ENCODE measurements at places on chromosomes 7 and 10. TPM values are rescaled to one million over a fixed set of nuclear protein-coding genes. Genes with fewer than 3 reads are reported as not detected.

Gene NODAL
- polyA plus RNA-seq = not detected

DNA sequence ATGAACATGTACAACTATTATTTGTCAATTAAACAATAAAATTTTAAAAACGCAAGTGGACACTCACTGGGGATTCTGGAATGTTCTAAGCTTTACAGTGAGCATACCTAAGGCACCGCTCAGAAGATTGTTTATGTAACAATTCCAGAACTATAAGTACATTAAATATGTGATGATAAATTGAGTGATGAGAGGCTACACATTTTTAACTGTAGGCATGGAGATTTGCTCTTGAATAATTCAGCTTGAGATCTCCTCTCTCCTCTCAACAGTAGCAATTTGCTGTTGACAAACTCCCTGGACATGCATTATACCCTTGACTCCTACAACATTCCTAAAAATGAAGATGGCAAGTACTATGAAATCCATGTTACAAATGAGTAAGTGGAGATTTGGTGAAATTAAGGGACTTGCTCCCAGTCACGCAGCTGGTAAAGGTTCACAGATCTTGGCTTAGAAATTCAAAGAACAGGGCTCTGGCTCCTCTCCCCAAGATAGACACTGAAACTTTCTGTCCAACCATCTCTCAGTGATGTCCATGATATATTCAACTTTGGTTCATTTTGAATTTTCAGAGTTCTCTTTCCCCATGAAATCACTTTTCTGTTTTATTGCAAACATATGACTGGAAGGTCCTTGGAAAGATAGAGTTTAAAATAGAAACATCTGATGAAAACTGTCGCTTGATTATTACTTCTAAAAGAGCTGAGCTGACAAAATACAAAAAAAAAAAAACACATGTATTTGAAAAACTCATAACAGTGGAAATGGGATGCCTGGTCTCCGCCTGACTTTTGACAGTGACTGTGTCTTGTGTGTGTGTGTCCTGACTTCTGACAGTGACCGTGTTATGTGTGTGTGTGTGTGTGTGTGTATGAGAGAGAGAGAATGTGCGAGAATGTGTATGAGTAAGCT lies 488.3 kb downstream of the TNS3 start:
- no peak for DNase-seq

Gene ERVW-1
- not detected for polyA plus RNA-seq

DNA sequence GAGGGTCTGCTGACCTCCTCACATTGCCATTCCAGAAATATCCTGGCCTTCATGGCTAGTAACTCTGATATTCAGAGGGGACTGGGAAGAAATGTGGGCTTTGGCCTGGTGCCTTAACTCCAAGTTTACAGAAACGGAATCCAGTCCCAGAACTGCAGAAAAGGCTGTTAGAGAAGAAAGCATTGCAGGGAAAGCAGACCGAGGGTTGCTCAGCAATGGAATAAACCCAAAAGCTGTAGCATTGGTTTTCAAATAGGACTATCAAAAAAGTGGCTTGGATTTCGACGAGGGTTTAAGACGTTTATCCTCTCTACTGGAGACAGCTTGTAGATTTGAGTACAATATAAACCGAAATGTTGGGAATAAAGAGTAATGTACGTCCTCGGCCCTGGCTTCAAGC lies 425.8 kb upstream of the FOXK1 start:
- DNase-seq = no peak

- no peak for DNase-seq
Measured at GRCh38 chr7:158270106-158270775, 317.4 kb downstream of the PTPRN2 start.

GRCh38 chr7:131219312-131220041 lies 108.2 kb upstream of the MKLN1 start:
- DNase-seq = no peak

Gene NUTM2A
- polyA plus RNA-seq = 0.06 TPM

- no peak for DNase-seq
Measured at GRCh38 chr10:20415684-20416083, 481.4 kb downstream of the NEBL start.

- no peak for DNase-seq
Measured at GRCh38 chr10:103783681-103784080, 71.7 kb downstream of the SH3PXD2A start.

GRCh38 chr10:52752801-52753445 lies 19.7 kb downstream of the MBL2 start:
- no peak for DNase-seq
